ENCODE measurements at places on chromosomes 4 and X.

- no peak for DNase-seq
These were observed 84.8 kb downstream of the COL4A6 start for GRCh38 chrX:108353452-108353851.

DNA sequence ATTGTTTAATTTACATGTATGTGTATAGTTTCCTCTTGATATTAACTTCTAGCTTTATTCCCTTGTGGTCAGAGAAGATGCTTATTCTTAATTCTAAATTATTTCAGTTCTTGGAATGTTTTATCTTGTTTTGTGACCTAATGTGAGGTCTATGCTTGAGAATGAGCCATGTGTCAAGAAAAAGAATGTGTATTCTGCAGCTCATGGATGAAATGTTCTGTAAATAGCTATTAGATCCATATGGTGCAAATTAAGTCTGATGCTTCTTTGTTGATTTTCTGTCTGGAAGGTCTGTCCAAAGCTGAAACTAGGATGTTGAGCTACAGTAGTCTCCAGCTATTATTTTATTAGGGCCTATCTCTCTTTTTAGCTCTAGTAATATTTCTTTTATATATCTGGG is 187.3 kb upstream of the RASGEF1B start:
- DNase-seq, result no peak

DNA sequence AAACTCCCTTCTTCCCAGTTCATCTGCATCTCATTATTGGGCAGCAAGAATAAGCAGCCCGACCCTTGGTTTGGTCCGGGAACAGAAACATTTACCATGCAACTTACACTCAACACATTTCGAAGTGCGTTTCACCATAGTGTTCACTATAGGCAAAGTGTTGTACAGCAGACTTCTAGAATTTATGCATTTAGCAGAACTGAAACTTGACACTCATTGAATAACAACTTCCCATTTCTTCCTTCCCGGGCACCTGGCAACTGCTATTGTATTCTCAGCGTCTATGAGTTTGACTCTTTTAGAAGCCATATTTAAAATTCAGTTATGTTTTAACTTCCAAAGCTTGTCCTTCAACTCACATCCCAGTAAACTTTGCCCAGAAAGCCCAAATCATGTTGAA is 840.6 kb downstream of the NLGN4X start:
- DNase-seq, result no peak

GRCh38 chr4:156875055-156875454 is 96.5 kb downstream of the PDGFC start:
- no peak for DNase-seq

DNA sequence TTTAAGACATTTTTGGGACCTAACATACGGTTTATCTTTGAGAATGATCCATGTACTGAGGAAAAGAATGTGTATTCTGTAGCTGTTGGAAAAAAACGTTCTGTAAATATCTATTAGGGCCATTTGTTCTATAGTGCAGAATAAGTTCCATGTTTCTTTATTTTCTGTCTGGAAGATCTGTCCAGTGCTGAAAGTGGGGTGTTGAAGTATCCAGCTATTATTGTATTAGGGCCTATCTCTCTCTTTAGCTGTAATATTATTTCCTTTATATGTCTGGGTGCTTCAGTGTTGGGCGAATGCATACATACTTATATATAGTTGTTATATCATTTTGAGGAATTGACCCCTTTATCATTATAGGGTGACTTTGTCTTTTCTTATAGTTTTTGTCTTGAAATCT is 24.7 kb downstream of the MAGEC1 start:
- no peak for DNase-seq

GRCh38 chrX:8284131-8284530 is 113.1 kb upstream of the VCX2 start:
- no peak for DNase-seq

- no peak for DNase-seq
These were observed 93.6 kb downstream of the RBM47 start for GRCh38 chr4:40536032-40536431.

- no peak for DNase-seq
These were observed 20.9 kb upstream of the COL25A1 start for GRCh38 chr4:109323348-109323747.

- DNase-seq, result no peak
These were observed 203.6 kb downstream of the BANK1 start for GRCh38 chr4:101993842-101994775.

GRCh38 chr4:189592890-189593289 is 347.8 kb upstream of the FRG1 start:
- DNase-seq, result no peak

DNA sequence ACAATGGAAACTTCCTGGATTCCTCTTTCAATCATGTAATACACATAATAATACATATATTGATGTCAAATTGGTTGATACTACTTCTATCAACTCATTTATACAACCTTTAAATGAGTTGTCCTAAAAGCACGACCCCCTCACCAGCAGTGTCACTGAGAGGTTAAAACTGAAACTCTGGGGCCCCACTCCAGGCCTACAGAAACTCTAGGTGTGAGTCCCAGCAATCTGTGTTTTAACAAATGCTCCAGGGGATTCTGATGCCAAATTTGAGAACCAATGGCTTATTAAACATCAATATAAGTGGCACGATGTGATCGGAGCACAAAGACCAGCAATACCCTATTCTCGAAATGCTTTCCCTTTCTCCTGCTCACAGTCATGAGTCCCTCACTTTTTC is 47.9 kb downstream of the ATP8A1 start:
- DNase-seq, result no peak

GRCh38 chrX:69362856-69363255 is 141.3 kb upstream of the NALF2 start:
- no peak for DNase-seq

DNA sequence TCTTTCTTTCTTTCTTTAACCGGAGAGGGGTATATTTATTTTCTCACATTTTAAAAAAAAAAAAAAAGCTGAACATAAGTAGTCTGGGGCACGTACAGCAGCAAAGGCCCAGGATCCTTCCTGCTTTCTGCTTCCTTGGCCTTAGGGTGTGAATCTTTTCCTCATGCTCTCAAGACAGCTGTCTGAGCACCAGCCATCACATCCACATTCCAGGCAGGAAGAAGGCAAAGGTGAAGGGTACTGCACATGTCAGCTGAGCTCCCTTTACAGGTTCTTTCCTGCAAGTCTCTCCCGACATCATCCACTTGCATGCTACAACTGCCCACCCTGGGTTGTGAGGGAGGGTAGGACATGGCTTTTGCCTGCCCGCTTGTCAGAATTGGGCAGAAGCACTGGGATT is 63.7 kb upstream of the GDPD2 start:
- DNase-seq, result no peak

- no peak for DNase-seq
These were observed 4.4 kb upstream of the STAP1 start for GRCh38 chr4:67554096-67554495.

GRCh38 chr4:95510877-95511276 is 37.9 kb downstream of the UNC5C start:
- DNase-seq, result no peak

- no peak for DNase-seq
These were observed 49.8 kb downstream of the FNIP2 start for GRCh38 chr4:158818560-158819140.

GRCh38 chrX:111322231-111322855 is 52.1 kb upstream of the CAPN6 start:
- no peak for DNase-seq

DNA sequence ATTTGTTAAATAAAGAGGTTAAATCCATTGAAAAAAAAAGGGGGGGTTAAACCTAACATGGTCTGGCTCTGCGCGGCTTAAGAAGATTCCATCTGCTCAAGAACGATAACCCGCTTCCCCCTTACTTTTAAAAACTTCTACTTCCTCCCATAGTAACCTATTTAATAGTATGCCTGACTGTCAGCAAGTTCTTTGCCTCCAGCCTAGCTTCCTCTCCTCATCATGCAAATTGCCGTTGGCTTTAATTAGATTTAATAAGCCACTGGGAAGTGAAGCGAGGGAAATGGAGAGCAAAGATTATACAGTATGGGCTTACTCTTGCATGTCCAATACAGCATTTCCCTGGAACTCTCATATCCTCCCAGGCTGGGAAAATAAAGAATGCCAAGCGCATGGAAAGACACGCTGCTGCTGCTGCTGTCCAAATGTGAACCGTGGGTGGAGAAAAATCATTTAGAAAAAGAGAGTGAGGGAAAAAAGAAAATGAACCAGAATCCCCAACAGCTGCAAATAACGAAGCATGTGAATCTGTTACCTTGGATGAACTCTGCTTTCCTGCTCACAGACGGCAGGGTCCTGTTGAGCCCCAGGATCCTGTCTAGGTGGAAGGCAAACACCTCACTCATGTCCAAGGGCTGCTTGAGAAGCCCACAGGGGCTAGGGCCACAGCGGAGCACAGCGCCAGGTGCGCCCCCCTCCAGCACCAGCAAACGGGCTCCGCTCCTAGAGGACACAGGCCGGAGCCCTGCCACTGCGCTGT is 2.7 kb downstream of the GASK1B start:
- no peak for DNase-seq

- DNase-seq, result no peak
These were observed 26.5 kb downstream of the RELL1 start for GRCh38 chr4:37659696-37660095.

- DNase-seq, result no peak
These were observed 148.1 kb upstream of the FAM9B start for GRCh38 chrX:9182041-9182440.

DNA sequence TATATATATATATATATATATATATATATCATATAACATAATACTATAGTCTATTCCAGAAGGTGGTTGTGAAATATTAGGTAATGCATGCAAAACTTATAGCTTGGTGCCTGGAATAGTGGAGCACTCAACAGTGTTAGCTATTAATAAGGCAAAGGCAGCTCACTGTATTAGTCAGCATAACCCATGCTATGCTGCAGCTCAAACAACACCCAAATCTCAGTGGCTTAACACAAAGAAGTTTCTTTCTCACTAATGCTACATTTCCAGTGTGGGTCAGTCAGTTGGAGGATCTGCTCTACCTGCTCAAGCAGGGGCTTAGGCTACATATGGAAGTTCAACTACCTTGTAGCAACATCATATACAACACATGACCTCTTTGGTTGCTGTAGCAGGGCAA is 5.2 kb upstream of the RPGR start:
- no peak for DNase-seq

GRCh38 chr4:13601048-13601447 is 26.5 kb downstream of the BOD1L1 start:
- DNase-seq, result peak; percentile 40

GRCh38 chr4:123996718-123997510 is 600.3 kb downstream of the SPRY1 start:
- no peak for DNase-seq

- no peak for DNase-seq
These were observed 50.5 kb downstream of the SLC4A4 start for GRCh38 chr4:71389149-71389827.

DNA sequence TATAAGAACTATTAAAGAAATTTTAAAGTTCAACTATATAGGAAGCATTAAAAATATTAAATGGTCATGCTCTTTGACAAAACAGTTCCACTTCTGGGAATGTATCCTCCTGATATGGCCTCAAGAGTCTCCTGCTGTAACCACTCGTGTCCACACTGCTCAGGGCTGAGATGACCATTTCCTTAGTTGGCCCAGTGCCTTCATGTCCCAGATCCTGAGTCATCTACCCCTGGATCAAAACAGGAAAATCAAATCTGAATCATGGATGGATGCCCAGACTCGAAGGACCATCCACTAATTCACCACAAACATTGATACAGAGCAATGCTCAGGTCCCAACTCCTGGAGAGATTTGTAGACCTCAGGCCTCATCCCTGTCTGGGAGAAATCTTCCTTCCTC is 44.7 kb downstream of the GPRASP3 start:
- DNase-seq, result no peak

- no peak for DNase-seq
These were observed 122.2 kb downstream of the CBR4 start for GRCh38 chr4:168887809-168888208.

DNA sequence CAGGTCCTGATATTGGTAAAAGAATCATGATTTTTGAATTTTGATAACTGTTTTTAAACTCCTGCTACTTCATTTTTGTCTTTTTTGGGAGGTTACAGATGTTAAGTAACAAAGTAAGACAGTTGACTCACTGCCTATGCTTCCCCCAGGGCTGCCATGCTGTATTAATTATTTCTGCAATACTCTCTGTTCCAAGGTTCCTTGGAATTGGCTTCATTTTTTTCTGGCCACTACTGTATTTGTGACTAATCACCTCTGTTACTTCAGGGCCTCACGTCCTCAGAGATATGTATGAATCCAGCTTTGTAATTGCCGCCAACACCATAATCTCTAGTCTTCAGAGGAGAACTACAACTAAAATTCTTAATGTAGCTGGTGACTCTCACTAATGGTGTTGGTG is 1729.3 kb downstream of the C4orf33 start:
- no peak for DNase-seq
